ENCODE measurements at places on chromosomes 3 and 15.
A peak's percentile ranks its signal among the peaks of the same experiment; 100 is the strongest.

DNA sequence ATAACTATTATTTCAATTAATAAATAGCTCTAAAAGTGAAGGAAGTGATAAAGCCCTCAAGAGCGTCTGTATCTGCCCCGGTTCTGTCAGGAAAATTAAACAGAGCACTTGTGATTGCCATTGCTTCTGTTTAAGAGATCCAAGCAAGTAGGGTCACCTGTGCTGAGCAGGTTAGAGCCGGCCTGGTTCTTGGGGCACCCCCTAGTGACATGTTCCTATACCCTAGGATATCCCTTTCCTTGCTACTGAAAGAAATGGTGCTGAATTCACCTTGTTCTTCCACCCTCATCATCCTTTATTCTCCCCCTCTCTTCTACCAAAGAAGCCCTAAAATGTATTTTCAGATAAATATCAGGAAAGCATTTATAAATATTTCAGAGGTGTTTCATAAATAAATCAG, 323.5 kb downstream of the RORA start:
- DNase-seq = no peak

GRCh38 chr15:89486726-89487050, 9.7 kb downstream of the RHCG start:
- DNase-seq = no peak

GRCh38 chr3:65995515-65995914, 43.2 kb downstream of the MAGI1 start:
- no peak for DNase-seq

- no peak for DNase-seq
Measured at GRCh38 chr3:98440283-98440682, 22.7 kb upstream of the OR5K1 start.

DNA sequence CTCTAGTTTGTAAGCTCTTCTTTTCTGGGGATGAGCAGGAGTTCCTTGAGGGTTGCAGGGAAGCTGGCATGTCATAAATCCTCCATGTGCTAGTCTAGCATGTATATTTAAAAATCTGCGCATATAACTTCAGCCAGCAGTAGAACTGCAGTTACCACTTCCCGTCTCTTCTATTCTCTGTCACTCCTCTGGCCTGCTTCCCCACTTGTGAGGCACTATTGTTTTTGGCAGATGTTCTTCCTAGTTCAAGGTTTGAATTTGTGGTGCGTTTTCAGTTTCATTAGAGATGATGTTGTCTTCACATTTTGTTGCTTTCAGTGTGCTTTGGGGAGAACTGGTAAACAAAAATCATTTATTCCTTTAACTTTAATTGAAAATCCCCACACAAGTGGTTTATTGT, 169.1 kb upstream of the ZPLD1 start:
- no peak for DNase-seq

DNA sequence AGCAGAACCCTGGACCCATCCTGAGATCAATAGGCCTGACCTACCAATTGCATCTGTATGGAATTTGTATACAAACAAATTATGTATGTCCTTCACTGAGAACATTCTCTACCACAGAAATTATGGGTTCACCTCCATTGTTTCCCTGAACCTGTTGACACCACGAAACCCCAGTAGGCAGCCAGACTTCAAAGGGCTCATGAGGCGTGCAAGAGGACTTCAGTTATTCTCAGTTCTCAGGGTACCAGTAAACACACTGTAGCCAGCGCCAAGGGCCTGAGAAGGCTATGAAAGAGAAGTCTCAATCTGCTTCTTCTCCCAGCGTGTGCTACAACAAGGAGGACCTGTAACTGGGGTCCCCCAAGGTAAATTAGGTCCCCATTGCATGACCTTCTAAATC, 254.9 kb upstream of the GOLGA6L4 start:
- no peak for DNase-seq

- DNase-seq = no peak
Measured at GRCh38 chr3:38577371-38578080, 72.0 kb downstream of the SCN5A start.

DNA sequence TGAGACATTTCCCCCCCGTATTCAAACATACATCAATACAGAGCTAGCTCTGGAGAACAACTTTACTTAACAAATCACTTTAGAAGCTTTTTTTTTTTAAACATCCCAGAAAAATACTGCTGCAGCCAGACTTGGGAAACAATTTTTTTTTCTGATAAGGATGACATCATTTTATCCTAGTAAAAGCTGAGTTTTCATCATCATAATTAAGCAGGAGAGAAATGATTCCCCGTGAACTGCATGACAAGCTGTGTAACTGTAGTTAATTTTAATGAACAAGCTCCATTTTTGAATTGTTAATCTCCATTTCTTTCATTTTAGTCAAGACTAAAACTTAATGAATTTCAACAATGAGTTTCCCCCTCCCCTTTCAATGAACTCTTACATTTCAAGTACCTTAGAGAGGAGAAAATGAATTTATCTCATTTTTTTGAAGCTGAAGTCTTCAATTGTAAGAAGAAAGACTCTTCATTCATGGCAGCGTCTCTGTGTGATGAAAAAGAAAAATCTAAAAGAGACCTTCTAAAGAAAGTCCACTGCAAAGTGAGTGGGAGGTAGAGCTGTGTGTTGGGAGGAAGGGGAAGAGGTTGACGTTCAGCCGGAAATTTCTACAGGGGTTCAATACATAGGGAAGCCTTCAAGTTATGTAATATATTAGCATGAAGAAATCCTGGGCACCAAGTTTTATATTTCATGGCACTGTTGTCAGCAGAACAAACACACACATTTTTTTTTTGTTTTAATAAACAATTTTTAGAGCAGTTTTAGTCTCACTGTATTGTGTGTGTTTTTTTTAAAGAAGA, 31.7 kb downstream of the HES1 start:
- DNase-seq = no peak

GRCh38 chr3:108053067-108053466, 37.8 kb downstream of the CD47 start:
- no peak for DNase-seq

GRCh38 chr3:133799794-133800585, 5.6 kb upstream of the SRPRB start:
- DNase-seq = peak; percentile 47

GRCh38 chr15:32743411-32744140, 25.8 kb downstream of the GREM1 start:
- no peak for DNase-seq

- DNase-seq = no peak
Measured at GRCh38 chr3:155970398-155970797, 99.9 kb downstream of the GMPS start.

GRCh38 chr3:12545473-12545791, at the start of gene MKRN2OS:
Gene MKRN2OS, minus strand, starts transcription at chr3:12545499. Its CDS starts 35 bp downstream, at chr3:12545464.
- peak; percentile 4 for DNase-seq

DNA sequence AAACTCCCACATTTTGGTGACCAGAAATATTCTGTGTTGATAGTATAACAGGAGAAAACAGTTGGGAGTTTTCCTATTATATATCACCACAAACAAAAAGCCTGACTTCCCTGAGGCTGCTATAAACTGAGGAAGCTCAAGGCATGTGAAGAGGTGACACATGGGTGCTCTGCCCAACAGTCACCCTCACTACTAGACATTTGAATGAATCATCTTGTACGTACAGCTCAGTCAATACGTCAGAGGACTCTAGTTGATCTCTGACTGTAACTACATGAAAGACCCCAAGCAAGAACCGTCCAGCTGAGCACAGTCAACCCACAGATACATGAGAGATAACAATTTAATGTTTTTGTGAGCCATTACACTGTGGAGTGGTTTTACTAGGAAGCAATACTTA, 338.3 kb upstream of the ATP11B start:
- DNase-seq = no peak

GRCh38 chr3:183878071-183878470, 6.6 kb downstream of the PARL start:
- DNase-seq = no peak

GRCh38 chr3:79204351-79204750, 563.4 kb downstream of the ROBO1 start:
- no peak for DNase-seq

DNA sequence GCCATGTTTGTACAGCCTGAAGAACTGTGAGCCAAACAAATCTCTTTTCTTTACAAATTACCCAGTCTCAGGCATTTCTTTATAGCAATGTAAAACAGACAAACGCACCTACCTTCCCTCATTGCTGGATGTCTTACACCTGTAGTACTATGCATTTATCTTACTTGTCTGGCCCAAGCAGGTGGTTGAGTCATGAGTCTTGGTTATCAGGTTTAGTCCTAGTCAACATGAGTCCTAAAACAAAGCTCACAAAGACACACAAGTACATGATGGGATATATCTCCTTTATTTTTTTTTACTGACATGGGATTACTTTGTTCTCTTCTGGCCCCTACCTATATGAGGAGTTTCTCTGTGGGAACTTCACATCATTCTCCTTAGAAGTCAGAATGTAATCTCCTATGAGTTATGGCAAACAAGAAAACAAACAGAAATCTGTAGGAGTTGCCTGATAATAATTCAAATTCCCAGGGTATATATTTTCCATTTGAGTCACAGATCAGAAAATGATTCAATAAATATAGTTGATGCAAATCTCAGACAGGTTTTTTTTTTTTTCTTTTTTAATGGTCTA, 33.6 kb upstream of the PLSCR2 start:
- DNase-seq = peak; percentile 13

GRCh38 chr15:92883876-92884435, 16.2 kb upstream of the CHD2 start:
- peak; percentile 62 for DNase-seq

- no peak for DNase-seq
Measured at GRCh38 chr3:63199606-63200005, 78.5 kb upstream of the SYNPR start.

- DNase-seq = peak; percentile 7
Measured at GRCh38 chr3:96813820-96814650, at the start of gene EPHA6. Gene EPHA6, plus strand, starts transcription at chr3:96814594.

DNA sequence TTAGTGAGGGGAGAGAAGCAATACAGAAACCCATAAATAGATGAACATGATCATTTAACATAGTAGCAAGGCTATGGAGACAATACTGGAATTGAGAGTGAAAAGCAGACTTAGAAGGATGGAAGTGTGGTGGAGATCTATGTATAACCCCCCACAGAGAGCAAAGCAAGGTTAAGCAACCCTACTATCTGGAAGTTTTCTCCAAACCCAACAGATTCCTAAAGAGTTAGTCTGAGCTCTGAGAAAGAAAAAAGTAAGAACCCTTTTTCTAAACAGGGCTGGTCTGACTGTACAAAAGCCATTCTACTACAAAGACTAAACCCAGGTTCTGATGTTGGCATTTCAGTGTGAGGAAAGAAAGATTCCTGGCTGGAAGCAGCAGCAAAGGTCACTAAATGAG, 153.2 kb downstream of the WNT5A start:
- peak; percentile 84 for DNase-seq

- DNase-seq = no peak
Measured at GRCh38 chr3:4355401-4356219, 52.4 kb downstream of the SETMAR start.

- no peak for DNase-seq
Measured at GRCh38 chr15:68994981-68995761, 19.3 kb upstream of the NOX5 start.

- no peak for DNase-seq
Measured at GRCh38 chr15:74430510-74430951, 3.2 kb downstream of the SEMA7A start.

DNA sequence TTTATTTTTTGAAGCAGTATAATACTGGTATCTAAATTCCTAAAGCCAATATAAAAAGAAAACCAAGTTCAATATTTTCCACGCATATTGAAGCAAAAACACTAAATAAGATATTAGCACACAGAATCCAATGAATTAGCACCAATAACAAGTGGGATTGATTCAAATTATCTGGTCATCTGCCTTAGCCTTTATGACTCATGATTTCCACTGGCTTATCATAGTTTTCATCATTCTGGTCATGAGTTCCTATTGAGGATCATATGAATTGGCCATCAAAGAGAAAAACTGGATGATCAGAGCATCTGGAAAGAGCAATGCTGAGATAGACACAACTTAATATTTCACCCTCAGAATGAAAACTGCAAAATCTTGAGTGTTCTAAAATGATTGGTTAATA, 809.9 kb downstream of the MCTP2 start:
- no peak for DNase-seq

GRCh38 chr3:42874749-42875148, 930 bp downstream of the CYP8B1 start:
- no peak for DNase-seq

DNA sequence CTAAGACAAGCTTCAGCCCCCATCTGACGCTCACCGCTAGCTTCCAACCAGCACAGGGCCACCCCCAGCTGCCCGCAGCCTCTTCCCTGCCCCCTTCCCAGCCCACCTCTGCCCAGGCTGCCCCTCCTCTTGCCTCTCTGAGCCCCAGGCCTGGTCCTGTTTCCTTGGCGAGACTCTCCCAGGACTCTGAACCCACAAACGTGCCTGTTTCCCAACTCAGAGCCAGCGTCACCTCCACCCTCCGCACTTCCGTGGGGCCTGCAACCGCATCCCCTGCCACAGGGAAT, 35.0 kb downstream of the ZXDC start:
- no peak for DNase-seq

GRCh38 chr15:41940441-41940857, 31.9 kb downstream of the EHD4 start:
- DNase-seq = peak; percentile 87

GRCh38 chr15:49817100-49817499, 196.3 kb downstream of the DTWD1 start:
- DNase-seq = no peak

DNA sequence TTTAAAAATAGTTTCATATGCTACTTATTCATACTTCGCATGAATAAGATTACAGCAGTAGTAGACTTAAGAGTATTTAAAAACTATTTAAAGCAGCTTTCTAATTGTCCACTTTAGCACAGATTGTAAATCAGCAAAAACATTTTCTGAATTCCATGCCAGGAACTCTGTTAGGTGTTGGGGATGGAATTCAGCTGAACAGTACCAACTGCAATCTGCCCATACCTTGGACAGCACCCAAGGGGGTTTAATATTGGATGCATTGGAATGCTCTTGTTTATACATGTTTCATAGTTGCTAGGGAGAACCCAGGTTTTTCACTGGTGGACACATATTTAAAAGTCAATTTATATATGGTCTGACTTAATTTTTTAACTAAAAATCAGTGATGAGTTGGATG, 74.8 kb downstream of the PPM1L start:
- no peak for DNase-seq

DNA sequence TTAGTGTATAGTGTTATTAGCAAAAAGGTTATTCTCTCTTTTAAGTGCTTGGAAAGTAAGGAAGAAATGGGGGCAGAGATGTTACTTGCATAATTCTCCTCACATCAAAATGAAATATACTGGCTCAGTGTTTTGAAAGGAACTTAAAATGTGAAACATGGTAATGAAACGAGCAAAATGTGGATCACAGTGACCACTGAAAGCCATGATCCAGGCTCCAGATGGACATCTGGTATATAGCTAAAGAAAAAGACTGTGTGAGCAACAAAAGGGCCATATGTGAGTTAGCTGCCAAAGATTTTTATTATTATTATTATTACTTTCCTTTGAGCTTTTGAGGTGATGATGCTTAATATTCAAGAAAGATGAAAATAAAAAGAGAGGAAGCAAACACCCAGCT, 89.6 kb downstream of the GAP43 start:
- no peak for DNase-seq

DNA sequence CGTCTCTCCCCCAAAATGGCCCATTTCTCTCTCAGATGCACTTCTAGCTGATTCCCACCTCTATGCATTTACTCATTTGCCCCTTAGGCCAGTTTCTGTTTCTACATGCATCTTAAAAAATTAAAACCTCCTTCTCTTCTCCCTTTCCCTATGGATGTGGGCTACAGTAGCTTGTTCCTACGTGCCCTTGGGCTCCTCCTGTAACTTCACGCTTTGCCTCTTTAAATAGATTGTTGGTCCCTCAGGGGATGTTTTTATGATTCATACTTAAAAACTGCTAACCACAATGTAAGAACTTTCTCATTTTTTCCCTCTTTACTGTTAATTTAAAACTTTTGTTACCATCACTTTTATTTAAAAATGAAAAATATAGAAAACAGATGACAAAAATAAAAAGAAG, 185.6 kb upstream of the MRPL3 start:
- DNase-seq = no peak

Measured in IMR-90 (cell line).